Stimulated activated CD8-positive, alpha-beta memory T cell treated with anti-CD3 and anti-CD28 coated beads, Interleukin-7, amount 100 ng/mL, for 4 hours (primary cell): ENCODE measurements at places on chromosomes 4 and X.

- no peak for DNase-seq
Observed at GRCh38 chr4:7442574-7443162, 7.9 kb upstream of the PSAPL1 start.

GRCh38 chr4:74926007-74926406 lies 6.9 kb upstream of the PARM1 start:
- DNase-seq: no peak

DNA sequence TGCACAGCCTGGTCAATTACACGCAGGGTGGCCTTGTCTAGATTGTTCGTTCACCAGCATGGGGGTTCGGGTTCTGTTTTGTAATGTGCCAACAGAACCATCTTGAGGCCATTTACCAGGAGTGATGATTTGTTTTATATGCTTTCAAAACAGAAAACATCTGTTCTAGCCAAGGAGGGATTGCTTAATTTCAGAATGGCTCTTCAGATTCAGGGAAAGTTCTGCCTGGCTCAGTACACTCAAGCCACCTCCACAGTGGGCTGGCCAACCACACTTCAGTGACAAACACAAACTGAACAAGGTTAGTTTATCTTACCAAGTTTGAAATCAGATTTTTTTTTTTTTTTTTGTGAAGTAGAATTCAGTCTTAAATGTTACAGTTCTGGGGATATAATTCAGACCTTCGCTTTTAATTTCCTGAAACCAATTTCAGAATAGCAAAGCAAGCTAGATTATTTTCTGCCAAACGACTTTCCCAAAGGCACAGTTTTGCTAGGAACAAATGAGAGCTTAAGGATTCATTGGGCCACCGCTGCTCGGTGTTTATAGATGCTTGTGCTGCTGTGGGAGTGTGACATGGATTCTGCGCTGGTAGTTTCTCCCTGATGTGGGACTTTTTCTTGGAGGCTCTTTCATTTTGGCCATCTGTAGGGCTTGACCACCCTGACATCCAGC lies 23.4 kb downstream of the SMS start:
- DNase-seq: no peak

DNA sequence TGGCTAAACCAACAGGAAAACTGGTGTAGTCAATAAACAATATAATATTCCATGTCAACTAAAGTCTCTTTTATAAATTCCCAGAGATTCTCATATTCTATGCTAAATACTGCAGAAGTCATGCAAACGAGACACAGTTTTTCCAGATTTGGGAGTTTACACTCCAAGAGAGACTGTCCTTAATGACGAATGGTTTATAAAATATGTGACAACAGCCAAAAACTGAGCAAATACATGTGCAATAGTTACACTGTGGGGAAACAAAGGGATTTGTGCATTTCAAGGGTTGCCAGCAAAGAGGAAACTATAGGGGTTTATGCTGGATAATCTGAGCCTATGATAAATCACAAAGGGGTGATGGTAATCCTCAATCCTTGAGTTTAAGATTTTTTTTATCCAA lies 75.7 kb downstream of the GPC4 start:
- DNase-seq: no peak

DNA sequence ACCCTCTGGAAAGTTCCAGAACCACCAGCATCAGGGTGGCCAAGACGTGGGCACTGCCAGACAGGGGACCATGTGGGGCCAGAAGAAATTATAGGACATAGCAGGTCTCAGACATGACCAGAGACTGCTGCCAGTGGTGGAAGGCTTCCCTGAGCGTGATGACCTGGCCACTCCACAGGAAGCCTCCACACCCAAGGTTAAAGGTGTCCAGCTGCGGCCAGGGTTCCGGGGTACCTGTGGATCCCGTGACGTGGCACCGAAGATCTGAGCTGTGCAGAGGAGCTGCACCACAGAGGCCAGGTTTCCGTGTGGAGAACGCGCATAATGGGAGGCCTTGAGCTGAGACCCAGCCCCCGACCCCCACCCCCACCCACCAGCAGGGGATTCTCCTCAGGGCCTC lies 16.4 kb upstream of the CTBP1 start:
- no peak for DNase-seq
